Smooth muscle cell of the brain vasculature (primary cell): ENCODE measurements at places on chromosomes 7 and 10.

DNA sequence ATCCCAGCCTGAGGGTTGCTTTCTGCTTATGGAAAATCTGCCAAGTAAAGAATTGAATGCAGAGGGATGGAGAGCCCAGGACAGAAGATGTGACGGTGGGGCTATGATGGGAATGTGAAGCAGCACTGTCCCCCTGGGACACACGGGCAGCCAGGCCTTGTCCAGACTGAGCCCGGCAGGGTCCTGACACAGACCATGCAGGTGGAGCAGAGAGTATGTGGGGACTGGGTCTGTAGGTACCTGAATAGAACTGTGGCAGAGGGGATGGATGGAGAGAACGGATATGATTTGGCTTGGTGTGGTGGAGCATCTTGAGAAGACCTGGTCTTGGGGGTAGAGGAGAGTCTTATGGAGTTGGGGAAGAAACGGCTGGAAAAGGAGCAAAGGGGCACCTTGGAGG lies 732 bp upstream of the LRRC18 start:
- DNase-seq: no peak

- DNase-seq: no peak
Observed at GRCh38 chr7:142745091-142745635, 4.1 kb upstream of the PRSS1 start.

- no peak for DNase-seq
Observed at GRCh38 chr10:58791137-58791536, 278.5 kb downstream of the BICC1 start.

DNA sequence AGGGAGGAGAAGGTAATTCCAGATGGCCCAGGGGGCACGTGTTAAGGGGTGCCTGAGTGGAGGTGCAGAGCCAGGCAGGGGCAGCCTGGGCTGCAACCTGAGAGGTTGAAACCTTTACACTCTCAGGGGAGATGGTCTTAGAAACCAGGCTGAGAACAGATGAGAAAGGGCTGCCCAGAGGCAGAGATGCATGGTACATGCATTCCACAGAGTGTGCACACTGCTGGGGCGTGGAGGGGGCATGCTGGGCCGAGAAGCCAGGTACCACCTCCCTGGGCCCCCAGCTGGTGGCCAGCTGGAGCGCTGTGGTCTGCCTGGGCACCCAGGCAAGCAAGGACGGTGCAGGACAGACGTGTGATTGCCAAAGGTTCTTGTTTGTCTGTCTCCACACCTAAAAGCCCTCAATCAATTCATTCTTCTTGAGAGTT lies 14.1 kb upstream of the CSGALNACT2 start:
- DNase-seq: no peak

DNA sequence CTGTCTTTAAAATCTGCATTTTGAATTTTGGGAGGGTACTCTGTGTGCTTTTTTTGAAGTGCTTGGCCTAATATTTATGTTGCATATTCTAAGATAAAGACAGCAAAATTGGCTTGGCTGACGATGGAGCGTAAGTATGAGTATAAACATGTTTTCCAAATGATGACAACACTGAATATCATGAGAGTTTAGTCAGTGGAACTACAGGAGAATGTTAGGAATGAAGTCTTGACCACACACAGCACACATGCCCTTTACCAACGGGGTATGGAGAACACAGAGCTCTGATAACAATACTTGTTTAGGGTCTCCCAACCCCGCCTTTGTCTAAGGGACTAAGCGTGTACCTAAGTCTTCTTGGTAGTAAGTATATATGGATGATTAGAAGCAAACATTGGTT lies 253.9 kb upstream of the FZD8 start:
- DNase-seq: no peak

DNA sequence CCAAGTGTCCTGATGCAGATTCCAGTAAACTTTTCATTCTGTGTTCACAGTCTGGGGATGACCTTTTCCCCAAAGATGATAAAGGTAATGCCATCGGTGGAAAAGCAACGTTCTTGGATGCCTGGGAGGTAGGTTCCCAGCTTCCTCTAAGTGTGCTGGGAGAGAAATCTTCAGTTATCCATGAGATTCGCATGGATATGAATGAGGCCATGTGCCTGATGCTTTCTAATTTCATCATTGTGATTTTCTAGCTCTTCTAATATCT lies 5.5 kb downstream of the AKR1B10 start:
- no peak for DNase-seq

DNA sequence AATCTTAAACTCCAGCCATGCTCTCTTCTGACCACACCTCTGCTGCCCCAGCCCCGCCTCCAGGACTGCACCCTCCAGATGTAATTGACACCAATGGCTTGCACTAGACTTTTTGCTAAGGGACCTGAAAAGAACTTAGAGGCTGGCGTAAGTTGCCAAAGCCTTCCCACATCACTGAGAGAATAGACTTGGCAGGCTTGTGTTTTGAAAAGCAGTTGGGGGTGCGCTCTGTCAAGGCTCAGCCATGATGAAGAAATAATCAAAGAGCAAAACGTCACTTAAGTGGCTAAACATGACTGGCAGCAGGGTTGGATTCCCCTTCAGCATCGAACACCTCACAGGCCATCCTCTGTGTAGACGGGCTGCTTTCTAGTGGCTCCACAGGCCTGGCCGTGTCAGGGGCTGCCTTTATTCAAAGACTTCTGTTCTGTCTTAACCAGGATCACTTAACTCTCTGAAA lies 195.2 kb upstream of the C7orf33 start:
- DNase-seq: no peak

GRCh38 chr10:86664341-86665217 lies 3.7 kb upstream of the LDB3 start:
- no peak for DNase-seq

DNA sequence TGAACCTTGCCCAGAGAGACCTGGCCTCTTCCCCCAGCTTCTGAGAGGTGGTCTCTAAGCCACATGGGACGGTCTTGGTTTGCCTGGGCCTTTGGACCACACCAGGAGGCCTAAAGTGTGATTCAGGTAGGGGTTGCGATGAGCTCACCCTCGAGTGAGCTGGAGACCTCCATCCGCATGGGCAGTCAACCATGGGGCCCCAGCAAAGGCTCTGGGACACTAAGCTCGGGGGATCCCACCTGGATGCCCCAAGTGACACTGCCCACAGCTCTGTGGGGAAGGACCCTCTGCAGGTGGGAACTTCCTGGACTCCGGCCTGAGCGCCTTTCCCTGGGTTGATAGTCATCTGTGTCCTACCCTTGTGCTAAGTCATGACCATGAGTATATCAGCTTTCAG lies 57.1 kb upstream of the FAM20C start:
- DNase-seq: no peak

DNA sequence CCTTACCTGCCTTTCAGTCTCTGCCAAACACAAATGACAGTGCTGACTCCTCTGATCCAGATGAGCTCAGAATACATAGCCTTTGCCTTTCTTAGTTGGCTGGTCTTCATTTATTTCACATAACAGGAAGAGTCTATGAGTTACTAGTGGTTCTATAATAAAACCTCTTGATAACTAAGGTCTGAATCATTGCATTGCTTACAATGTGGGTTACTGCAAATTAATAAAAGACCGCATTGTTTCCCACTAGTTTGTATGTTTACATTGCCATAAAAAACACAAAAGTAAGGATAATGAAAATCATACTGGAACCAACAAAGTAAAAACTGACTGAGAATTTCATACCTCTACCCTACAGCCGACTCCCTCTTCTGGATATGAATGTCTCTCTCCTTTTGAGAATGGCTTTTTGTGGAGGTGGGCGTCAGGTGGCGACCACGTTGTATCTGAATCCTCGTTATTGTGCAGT lies 62.0 kb upstream of the AKR1E2 start:
- DNase-seq: no peak
